Large intestine (tissue), 12 donors: ENCODE measurements at places on chromosomes 4 and X.

DNA sequence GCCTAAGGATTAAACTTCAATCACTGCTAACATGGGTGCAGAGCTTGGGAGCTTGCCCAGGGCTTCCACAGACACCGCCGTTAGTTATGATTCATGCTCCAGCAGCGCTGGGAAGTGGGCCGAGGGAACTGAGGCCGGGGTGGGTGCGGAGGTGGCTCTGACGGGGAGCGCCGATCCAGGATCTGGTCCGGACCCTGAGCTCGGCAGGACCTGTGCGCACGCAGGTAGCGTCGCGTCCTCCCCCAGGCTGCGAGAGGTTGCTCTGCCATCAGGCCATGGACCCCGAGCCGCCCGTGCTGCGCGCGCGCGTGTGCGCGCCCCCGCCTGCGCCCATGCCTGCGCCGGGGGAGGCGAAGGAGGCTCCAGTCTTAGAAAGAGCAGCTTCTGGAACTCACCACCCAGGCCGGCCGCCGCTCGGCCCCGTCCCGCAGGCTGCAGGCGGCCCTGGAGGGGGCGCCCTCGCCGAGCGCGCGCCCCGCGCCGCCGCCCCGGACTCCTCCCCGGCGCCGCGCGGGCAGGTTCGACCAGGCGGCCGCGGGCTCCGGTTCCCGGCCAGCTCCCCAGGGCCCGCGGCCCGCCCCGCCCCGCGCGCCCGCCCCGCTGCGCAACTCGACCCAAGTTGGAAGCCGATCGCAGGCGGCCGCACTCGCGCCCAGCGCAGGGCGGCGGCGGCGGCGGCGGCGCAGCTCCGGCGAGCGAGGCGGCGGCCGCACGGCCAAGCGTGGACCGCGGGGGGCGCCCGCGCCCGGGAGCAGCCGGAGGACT is 732 bp upstream of the ADRA2C start:
- no peak for DNase-seq

GRCh38 chr4:55742655-55743202 is 76.9 kb upstream of the EXOC1L start:
- DNase-seq = no peak

DNA sequence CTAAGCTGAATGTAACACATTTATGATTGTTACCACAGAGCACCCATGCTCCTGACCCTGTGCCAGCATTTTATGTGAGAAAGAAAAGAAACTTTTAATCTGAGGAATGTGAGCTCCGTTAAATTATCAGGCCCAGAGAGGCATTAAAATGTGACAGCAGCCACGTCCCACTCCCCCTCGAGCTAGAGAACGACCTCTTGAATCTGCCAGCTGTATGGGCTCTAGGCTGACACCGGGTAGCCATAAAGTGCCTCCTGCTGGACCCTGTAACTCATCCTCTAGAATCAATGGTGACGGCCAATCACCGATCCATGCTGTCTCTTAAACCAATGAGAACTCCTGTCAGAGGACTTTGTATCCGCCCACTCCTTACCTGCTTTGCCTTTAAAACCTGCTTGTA is 110.2 kb upstream of the ADRA2C start:
- no peak for DNase-seq

GRCh38 chrX:121254336-121254735 is 206.9 kb downstream of the GLUD2 start:
- no peak for DNase-seq

GRCh38 chr4:145936142-145936996 is 2.3 kb downstream of the ZNF827 start:
- peak; percentile 61 for DNase-seq

DNA sequence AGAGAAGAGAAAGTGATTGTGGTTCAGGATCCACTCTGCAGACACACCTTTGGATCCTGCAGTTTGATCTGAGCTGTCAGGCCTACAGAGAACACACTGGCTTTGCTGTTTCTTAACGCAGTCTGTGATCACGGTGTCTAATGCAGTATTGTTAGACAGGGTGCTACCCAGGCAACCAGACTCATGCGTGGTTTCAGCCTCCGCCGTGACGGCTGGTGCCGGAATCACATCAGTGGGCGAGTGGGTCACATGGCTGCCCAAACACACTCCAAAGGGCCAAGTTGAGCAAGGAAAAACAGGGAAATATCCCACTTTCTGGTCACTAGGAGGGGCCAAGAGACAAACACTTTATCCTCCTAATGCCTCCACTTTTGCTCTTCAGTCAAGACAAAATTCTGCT is 27.5 kb downstream of the CCDC149 start:
- DNase-seq = peak; percentile 21

DNA sequence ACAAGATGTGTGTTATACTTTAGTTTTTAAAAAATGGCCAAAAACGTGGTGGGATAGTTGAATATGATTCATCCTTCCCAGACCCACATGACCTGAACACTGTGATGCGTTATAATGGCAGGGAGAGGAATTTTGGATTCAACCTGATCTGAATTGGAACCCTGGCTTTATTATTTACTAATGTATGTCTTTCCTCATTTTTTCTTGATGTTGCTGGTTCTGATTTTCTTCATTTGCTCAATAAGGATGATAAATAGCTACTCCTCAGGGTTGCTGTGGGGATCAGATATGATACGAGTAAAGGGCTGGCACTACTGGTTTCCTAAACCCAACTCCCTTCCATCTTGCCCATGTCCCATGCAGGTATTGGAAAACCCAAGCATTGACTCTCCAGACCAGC is 24.2 kb upstream of the ACSL1 start:
- DNase-seq = no peak

DNA sequence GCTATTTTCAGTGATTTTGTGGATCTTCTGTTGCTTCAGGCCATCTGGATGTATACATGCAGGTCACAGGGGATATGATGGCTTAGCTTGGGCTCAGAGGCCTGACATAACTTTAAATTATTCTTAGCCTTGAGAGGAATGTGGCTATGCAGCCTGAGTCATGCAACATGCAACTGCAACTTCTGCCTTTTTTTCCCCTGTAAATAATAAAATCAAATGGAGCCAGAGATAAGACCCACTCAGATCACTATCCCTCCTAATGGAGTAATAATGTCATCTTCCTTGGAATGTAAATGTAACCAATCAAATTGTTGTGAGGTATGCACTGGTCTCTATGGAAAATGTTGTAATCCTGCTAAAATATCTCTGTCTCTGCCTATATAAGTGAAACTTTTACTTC is 54.9 kb downstream of the MAGEB17 start:
- no peak for DNase-seq

DNA sequence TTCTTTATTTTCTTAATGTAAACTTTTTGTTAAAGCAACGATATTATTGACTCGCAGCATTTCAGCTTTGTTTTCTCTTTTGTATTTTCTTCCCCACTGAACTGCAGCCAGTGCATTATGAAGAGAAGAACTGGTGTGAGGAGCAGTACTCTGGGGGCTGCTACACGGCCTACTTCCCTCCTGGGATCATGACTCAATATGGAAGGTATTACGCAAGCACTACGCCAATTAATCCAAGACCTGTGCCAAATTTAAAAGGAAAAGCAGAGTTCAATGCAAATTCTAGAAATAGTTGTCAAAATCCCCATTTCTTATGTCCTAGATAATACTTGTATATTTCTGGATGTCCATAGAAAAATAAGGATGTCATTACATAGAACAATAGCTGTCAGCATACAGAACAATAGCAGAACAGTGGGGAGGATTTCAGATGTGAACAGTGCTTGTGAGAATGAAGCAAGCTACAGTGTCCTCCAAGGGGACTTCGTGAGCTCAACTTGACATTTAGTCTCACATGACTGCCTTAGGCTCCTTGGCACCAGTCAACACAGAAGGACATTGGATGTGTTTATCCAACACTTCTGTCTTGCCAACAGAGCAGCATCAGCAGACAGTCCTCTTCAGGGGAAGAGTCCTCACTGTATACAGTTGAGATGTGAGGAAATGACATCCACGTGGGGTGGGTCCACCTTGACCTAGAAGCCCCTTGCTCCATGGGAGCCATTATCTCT is 85.9 kb downstream of the MAOA start:
- no peak for DNase-seq

- DNase-seq = no peak
These were observed 200.9 kb upstream of the MID1 start for GRCh38 chrX:10821293-10821692.

GRCh38 chr4:71235311-71236201 is 103.3 kb upstream of the SLC4A4 start:
- no peak for DNase-seq

DNA sequence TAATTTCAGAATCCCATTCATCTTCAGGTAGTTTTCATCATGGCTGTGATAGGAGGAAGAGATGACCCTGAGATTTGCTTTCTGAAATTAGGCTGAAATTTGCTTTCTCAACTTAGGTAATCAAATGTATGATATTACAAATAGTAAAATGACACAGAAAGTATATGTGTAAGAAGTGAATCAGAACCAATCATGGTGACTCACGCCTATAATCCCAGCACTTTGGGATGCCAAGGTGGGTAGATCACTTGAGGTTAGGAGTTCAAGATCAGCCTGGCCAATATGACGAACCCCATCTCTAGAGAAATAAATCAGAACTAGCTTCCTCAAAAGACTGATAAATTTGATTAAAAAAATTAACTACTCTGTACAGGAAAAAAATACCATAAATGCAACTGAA is 555.4 kb downstream of the STPG2 start:
- no peak for DNase-seq

DNA sequence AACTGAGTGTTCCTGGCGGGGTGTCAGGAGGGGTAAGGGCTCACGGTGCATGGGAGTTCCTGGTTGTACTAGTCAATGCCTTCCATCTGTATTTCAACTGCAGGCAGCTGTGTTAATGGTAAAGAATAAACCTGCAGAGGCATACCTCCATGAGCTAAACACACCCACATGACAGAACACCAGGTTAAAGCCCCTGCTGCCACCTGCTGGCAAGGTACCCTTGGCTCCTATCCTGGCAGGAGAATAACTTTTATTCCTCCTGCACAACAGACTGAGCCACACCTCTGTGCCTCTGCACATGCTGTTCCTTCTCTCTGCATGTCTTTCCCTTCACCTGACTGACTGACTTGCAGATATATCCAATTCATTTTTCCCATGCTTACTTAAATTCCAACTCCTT is 11.1 kb downstream of the ITIH6 start:
- DNase-seq = peak; percentile 7

DNA sequence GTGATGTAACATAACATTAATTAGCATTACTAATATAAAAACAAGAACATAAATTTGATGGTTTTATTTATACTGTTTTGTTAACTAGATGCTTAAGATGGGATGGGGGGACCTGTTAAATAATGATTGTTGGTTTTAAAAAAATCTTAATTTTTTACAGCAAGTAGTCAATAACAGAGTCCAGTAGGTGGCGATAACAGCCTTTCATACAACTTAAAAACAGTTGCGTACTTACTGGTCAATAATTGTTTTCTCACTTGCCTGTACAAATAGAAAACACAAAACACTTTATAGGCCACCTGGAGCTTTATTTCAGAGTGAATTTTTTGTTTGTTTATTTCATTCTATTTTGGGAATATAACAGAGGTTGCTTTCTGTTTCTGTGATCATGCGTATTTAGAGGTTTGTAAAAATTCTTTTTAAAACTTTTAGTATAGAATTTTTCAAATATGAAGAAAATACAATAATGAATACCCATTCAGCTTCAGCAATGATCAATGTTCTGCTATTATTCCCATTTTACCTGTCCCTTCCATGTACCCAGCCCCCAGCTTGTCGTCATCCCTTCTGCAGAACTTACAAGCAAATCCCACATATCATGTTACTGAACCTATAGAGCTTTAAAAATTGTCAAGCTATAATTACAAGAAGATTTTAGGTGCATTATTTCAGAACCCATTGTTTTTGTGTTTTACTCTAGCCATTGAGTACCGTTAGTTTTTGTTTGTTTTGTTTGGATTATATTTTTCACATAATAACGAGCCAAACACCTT is 97.1 kb downstream of the MRPL1 start:
- DNase-seq = peak; percentile 30
